ENCODE measurements at places on chromosomes 7 and 10. TPM values are rescaled to one million over a fixed set of nuclear protein-coding genes. Genes with fewer than 3 reads are reported as not detected.
A peak's percentile ranks its signal among the peaks of the same experiment; 100 is the strongest.

SFTPA2 gene
- total RNA-seq, result not detected

LIPF gene
- not detected for total RNA-seq

ERV3-1 gene
- total RNA-seq, result 10.3 TPM

GIMAP5 gene
- 111 TPM for total RNA-seq

SLC26A3 gene
- total RNA-seq, result not detected

EPHB6 gene
- total RNA-seq, result 28.6 TPM

ACTR3C gene
- total RNA-seq, result 6.1 TPM

EVX1 gene
- not detected for total RNA-seq

NPTX2 gene
- not detected for total RNA-seq

PNLIPRP3 gene
- total RNA-seq, result not detected

WNT16 gene
- total RNA-seq, result not detected

CYP2C18 gene
- not detected for total RNA-seq

RRP12 gene
- 21.6 TPM for total RNA-seq

ATOH7 gene
- not detected for total RNA-seq

SORCS1 gene
- not detected for total RNA-seq

MACC1 gene
- total RNA-seq, result 0.22 TPM

DNA sequence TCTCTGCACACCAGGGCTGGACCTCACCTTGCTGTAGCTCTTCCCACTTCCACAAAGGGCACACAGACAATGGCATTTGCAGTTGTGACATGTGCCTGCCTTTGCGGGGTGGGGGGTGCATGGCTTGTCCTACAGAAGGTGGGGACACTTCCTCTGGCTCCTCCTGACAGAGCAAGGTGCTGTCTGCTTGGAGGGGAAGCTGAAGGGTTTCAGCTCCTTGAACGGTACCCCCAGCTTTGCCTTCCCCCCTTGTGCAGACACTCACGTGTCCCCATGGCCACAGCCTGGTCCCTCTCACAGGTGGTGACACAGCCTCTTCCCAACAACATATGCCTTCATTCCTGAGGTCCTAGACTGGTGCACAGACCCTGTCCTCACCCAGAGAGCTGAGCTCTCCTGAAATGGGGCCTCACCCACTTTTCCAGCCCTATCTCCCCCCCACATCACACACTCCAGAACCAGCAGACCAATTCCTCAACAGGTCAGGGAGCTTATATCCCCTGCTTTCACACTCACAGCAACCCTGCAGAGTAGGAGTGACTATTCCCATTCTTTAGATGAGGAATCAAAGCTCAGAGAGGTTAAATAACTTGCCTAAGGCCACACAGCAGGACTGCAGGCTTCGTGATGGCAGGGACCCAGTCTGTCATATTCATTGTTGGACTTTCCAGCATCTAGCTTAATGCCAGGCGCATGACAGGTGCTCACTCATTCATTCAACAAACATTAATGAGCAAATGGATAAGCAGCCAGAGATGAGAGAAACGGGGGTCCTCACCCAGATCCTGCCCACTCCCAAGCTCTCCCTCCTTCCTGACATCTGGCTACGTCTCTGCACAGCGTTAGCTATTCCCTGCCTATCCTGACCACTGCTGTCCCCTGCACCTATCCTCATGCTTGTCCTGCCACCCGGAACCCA, 44.4 kb downstream of the PARP12 start:
- no peak overlapping the region for H3K4me3 ChIP-seq
- no peak for DNase-seq
- H3K27me3 ChIP-seq, result no peaks in the 10 kb centered on the region
- peaks cover 15% of the 10 kb centered on the region for H3K36me3 ChIP-seq

DNA sequence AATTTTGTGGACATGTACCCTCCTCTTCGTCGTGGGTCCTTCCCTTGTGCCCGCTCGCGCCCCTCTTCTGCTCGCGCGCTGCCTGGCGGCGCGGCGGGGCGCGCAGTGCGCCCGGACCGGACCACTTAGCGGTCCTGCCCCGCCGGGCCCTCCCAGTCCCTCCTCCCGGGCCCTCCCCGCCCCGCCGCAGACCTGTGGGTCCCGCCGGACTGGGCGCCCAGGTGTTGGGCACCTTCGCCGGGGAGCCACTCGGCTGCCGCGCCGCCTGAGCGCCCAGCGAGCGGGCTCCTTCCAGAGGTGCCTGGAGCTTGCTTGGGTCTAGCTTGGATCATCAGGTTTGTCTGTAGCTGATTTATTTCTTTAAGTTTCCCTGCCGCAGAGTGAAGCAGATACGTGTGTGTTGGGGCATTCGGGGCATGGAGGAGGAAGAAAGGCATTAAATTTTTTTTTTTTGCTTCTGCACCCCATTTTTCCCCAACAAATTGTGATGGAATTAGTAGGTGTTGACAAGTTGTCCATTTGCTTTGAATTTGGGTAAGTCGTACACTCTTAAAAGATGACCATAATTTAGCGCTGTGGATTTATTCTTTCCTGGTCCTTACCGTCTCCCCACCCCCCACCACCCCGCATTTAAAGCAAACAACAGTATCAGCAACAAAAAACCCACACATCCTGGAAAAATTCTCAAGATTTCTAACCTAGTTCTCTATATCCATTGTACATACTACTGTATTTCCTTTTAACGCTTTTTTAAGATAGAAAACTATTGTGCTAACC, 905 bp downstream of the C1GALT1 start:
- peak; percentile 37 for DNase-seq
- H3K36me3 ChIP-seq, result peaks cover 30% of the 10 kb centered on the region
- H3K4me3 ChIP-seq, result peak overlapping the region; percentile 76
- H3K27ac ChIP-seq, result peak overlapping the region; percentile 96
- no peaks in the 10 kb centered on the region for H3K27me3 ChIP-seq
- H3K4me1 ChIP-seq, result peaks cover 9% of the 10 kb centered on the region

- no peak for DNase-seq
- H3K4me3 ChIP-seq, result no peak overlapping the region
- no peaks in the 10 kb centered on the region for H3K27me3 ChIP-seq
- H3K27ac ChIP-seq, result no peak overlapping the region
- peaks cover 43% of the 10 kb centered on the region for H3K36me3 ChIP-seq
Measured at GRCh38 chr10:123187781-123188180, 33.6 kb downstream of the BUB3 start.

DNA sequence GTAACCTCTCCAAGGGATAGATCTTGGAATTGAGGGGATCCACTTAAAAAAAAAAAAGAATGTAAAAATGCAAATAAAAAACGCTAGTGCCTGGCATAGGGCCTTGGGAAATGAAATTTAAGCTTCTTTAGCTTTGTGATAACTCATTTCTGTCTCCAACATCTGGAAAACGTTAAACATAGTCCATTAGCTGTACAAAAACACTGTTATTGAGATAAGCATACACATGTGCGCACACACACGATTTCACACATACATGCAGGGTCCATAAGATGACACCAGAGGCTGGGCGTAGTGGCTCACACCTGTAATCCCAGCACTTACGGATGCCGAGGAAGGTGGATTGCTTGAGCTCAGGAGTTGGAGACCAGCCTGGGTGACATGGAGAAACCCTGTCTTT, 13.7 kb upstream of the CUL2 start:
- H3K4me3 ChIP-seq, result no peak overlapping the region
- H3K27me3 ChIP-seq, result peaks cover 3% of the 10 kb centered on the region
- no peaks in the 10 kb centered on the region for H3K4me1 ChIP-seq
- no peak for DNase-seq
- no peaks in the 10 kb centered on the region for H3K36me3 ChIP-seq
- H3K27ac ChIP-seq, result no peak overlapping the region

DNA sequence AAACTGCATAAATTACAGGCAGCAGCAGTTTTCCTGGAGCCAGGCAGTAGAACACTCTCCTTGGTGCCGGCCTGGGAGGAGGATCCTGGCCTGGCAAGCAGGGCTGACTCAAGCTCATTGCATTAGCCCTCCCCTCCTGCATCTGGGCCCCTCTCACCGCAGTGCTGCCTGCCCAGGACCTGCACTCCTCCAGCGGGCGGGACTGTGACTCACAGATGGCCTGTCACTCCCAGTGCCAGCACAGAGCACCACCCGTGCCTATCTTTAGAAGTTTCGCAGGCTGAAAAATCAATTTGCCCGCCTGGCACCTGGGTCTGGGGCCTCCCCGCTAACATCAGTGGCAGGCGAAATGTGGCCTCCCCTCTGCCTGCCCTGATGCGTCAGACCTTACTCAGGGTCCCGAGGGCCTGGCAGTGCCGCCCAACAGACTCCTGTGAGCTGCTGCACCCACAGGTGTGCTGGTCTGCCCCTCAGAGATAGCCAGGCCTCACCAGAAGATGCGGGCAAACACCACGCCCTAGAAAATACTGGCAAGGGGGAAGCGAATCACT, 123.8 kb downstream of the KCNMA1 start:
- no peak for DNase-seq
- no peaks in the 10 kb centered on the region for H3K4me1 ChIP-seq
- H3K36me3 ChIP-seq, result no peaks in the 10 kb centered on the region
- H3K4me3 ChIP-seq, result no peak overlapping the region
- H3K27me3 ChIP-seq, result peaks cover 3% of the 10 kb centered on the region

DNA sequence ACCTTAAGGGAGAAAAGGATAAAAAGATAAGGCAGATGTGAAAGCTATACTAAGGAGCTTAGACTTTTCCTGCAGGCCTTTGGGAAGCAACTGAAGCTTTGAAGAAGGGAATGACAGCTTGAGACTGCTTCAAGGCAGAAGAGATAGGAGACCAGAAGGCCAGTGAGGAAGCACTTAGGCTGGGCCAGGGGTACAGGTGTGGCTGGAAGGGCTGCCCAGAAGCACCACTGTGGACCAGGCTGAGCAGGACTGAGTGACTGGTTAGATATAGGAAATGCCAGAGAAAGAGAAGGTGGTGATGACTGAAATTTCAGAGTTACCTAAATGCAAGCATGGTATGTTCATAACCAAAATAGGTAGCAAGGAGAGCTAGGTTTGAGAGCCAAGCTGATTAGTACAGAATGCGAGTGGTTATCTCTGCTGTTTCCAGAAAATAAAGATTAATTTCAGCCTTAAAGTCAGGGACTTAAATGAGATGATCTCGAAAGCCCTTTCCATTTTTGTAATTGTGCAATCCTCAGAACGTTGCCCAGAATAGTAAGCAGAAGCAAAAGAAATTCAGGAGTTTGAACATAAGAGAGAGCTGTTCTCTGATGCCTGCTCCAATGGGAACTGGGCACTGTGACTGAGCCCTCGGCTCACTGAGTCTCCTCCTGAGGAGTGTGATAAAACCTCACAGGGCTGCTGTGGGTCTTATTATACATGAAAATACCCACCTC, 54.9 kb downstream of the MET start:
- peaks cover 2% of the 10 kb centered on the region for H3K27me3 ChIP-seq
- H3K27ac ChIP-seq, result no peak overlapping the region
- no peaks in the 10 kb centered on the region for H3K4me1 ChIP-seq
- no peak overlapping the region for H3K4me3 ChIP-seq
- DNase-seq, result no peak
- no peaks in the 10 kb centered on the region for H3K36me3 ChIP-seq

GRCh38 chr10:114278140-114278883, 39.3 kb downstream of the VWA2 start:
- peaks cover 2% of the 10 kb centered on the region for H3K27me3 ChIP-seq
- no peak for DNase-seq
- H3K27ac ChIP-seq, result no peak overlapping the region
- H3K4me1 ChIP-seq, result no peaks in the 10 kb centered on the region

DNA sequence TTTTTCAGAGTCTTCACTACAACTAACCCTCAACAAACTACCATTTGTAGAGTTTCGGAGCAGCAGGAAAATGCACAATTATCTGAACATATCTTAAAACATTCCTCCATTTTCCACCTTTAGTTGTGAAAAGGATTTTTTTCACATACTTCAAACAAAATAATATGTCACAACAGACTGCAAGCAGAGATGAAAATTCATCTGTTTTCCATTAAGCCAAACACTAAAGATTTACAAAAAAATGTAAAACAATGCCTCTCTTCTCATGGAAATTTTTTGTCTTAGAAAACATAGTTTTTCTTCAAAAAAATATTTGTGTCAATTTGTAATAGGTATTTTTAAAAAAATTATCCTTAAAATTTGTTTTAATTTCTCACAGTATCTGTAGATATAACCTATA, 98.9 kb downstream of the ARHGAP12 start:
- H3K4me3 ChIP-seq, result no peak overlapping the region
- no peak for DNase-seq
- peaks cover 3% of the 10 kb centered on the region for H3K36me3 ChIP-seq
- no peak overlapping the region for H3K27ac ChIP-seq

GRCh38 chr7:50853311-50853710, 70.6 kb upstream of the GRB10 start:
- no peak overlapping the region for H3K4me3 ChIP-seq
- peaks cover 6% of the 10 kb centered on the region for H3K27me3 ChIP-seq
- DNase-seq, result no peak
- no peaks in the 10 kb centered on the region for H3K4me1 ChIP-seq

DNA sequence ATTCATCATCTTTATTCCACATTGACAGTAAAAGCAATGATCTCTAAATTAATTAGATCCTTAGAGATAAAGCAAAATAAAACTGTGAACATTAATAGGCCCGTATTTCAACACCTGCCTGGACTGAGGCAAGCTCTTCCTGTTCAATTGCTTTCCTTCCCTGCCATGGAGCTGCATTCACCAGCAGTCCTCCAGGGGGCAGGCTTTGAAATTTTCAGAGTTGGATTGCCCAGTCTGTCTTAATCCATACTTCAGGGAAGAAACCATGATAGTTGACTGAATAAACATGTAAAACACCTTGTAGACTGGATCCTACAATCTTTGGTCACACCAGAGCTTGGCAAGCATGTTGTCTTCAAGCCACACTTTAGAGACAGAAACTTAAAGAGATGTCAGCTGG, 936.6 kb downstream of the NRG3 start:
- no peaks in the 10 kb centered on the region for H3K36me3 ChIP-seq
- no peak overlapping the region for H3K27ac ChIP-seq
- H3K27me3 ChIP-seq, result no peaks in the 10 kb centered on the region

GRCh38 chr10:31353574-31353973, 34.6 kb downstream of the ZEB1 start:
- DNase-seq, result peak; percentile 13
- H3K36me3 ChIP-seq, result peaks cover 4% of the 10 kb centered on the region
- no peaks in the 10 kb centered on the region for H3K27me3 ChIP-seq
- H3K27ac ChIP-seq, result no peak overlapping the region
- peaks cover 28% of the 10 kb centered on the region for H3K4me1 ChIP-seq
- H3K4me3 ChIP-seq, result no peak overlapping the region

GRCh38 chr10:14507176-14507575, 176.5 kb upstream of the FRMD4A start:
- peaks cover 41% of the 10 kb centered on the region for H3K36me3 ChIP-seq
- no peak overlapping the region for H3K4me3 ChIP-seq
- H3K27ac ChIP-seq, result peak overlapping the region; percentile 60
- H3K27me3 ChIP-seq, result no peaks in the 10 kb centered on the region
- peak; percentile 65 for DNase-seq

GRCh38 chr10:121597504-121598262, 561 bp downstream of the FGFR2 start:
- DNase-seq, result no peak
- H3K27me3 ChIP-seq, result peaks cover 52% of the 10 kb centered on the region
- H3K27ac ChIP-seq, result no peak overlapping the region
- no peak overlapping the region for H3K4me3 ChIP-seq

DNA sequence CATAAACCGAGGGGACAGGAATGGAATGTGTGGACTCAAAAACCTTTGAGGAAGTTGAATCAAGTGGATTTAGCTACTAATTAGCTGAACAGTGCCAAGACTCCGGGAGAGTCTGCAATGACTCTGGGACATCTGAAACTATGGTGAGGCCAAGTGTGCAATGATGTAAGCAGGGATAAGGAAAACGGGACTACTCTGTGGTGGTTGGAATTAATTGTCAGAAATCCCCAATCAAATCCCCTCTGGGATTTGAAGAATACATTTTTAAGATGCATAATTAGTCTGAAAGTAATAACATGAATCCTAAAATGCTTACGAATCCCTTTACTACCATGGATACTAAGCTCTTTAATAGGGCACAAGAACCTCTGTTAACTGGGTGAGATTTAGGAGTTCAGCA, 602.8 kb downstream of the NRG3 start:
- no peaks in the 10 kb centered on the region for H3K27me3 ChIP-seq
- H3K4me1 ChIP-seq, result no peaks in the 10 kb centered on the region
- no peaks in the 10 kb centered on the region for H3K36me3 ChIP-seq
- no peak for DNase-seq
- no peak overlapping the region for H3K27ac ChIP-seq
- no peak overlapping the region for H3K4me3 ChIP-seq
